ENCODE measurements at places on chromosomes 12 and 14.

DNA sequence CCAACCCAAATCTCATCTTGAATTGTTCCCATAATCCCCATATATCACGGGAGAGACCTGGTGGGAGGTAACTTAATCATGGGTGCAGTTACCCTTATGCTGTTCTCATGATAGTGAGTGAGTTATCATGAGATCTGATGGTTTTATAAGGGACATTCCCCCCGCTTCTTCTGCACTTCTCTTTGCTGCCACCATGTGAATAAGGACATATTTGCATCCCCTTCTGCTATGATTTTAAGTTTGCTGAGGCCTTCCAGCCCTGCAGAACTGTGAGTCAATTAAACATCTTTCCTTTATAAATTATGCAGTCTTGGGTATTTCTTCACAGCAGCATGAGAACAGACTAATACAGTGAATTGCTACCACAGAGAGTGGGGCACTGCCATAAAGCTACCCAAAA, 179.1 kb downstream of the LRIG3 start:
- DNase-seq: no peak

- no peak for DNase-seq
Observed at GRCh38 chr12:49609059-49609874, 3.8 kb upstream of the FAM186B start.

- no peak for DNase-seq
Observed at GRCh38 chr12:109582636-109583035, 9.0 kb downstream of the MVK start.

GRCh38 chr14:69504775-69505174, 20.2 kb downstream of the PLEKHD1 start:
- DNase-seq: no peak

DNA sequence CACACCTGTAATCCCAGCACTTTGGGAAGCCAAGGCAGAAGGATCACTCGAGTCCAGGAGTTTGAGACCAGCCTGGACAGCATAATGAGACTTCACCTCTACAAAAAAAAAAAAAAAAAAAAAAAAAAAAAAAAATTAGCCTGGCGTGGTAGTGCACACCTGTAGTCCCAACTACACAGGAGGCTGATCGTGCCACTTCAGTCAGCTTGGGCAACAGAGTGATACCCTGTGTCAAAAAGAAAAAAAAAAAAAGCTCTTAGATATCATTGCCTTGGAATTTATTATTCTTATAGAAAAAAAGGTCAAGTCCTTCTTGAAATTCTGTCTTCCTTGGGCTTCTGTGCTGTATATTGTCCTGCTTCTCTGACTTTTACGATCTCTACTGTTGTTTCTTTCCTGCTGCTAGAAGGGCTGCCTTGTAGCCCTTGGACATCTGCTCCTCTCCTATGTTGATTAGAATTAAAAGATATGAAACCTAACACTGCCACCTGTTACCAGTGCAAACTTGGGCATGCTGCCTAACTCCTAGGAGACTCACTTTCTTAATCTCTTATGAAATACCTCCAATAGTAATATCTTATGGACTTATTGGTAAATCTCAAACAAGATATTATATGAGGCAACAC, 5.7 kb downstream of the TMEM19 start:
- no peak for DNase-seq

- no peak for DNase-seq
Observed at GRCh38 chr12:115046805-115047204, 362.8 kb upstream of the TBX3 start.

- no peak for DNase-seq
Observed at GRCh38 chr12:31737345-31737744, 8.5 kb upstream of the AMN1 start.

GRCh38 chr14:80485764-80486163, 274.5 kb upstream of the DIO2 start:
- no peak for DNase-seq

DNA sequence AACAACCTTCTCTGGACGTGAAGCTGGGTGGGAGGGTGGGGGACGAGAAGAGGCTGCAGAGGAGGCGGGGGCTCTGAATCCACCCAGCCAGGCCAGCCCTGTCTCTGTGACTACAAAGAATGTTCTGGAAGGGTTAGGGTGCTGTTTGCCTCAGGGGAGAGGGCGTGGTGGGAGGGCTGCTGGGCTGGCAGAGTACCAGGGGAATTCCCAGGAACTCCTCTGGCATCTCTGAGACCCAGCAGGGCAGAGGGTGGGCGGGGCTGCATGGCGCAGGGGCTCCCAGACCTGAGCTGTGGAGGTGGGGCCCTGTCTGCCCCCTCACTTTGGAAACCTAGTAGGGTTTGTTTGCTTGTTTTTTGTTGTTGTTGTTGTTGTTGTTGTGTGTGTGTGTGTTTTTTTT, 45.5 kb upstream of the FZD10 start:
- no peak for DNase-seq

- no peak for DNase-seq
Observed at GRCh38 chr12:19085090-19085489, 44.4 kb upstream of the PLEKHA5 start.

DNA sequence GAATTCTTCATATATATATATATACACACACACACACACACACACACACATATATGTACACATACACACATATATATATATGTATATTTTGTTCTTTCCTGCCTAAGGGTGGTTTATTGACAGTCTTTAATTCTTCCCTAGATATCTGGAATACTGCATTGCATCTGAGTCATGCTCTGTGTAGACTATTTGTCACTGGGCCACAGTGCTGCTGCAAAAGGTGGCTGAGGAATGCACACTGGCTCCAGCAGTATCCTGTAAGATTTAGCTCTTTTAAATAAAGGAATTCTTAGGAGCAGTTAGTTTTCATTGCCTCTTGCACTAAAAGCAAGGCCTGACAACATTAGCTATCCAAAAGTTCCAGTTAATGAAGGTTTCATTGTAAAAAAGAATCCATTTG, 200.9 kb downstream of the APAF1 start:
- DNase-seq: no peak

GRCh38 chr14:91580876-91581577, 70.9 kb upstream of the PPP4R3A start:
- no peak for DNase-seq

DNA sequence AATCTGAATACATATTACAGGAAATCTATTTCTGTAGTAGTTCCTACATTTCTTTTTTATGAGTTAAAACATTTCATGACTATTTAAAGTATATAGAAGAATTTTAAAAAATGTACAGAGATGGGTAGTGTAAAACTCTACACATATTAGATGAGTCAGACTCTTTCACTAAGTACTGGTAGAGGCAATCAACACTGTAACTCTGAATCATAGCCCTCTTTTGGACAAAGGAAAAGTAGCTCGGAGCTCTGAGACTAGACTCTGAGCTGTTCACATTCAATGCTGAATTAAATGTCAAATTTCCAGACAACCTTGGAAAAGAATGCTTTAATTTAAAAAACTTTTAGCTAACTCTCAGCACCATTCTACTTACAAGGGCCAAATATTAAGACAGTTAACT, 3.4 kb downstream of the PTCSC3 start:
- DNase-seq: no peak
